ENCODE measurements at places on chromosomes 2 and 18.

- DNase-seq: no peak
These were observed 78.0 kb downstream of the GALNT3 start for GRCh38 chr2:165716091-165716490.

DNA sequence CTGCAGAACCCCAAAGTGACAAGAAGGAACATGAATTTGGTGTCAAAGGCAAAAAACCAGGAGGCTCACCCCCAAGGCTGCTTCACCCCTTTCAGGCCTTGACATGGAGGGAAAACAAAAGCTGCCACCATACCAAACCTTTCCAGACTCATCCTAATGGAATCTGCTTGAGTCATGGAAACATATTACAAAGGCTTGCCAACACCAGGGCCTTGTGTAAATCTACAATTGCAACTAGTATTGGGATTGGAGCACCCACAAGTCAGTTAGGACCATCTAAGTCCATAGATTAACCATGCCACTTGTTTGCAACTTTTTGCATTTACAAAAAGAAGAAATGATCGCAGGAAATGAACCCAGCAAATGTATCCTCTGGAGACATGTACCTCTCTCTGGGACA, 297.6 kb downstream of the CDCA7 start:
- DNase-seq: no peak

- DNase-seq: no peak
These were observed 193.5 kb upstream of the CHST9 start for GRCh38 chr18:27378431-27379095.

DNA sequence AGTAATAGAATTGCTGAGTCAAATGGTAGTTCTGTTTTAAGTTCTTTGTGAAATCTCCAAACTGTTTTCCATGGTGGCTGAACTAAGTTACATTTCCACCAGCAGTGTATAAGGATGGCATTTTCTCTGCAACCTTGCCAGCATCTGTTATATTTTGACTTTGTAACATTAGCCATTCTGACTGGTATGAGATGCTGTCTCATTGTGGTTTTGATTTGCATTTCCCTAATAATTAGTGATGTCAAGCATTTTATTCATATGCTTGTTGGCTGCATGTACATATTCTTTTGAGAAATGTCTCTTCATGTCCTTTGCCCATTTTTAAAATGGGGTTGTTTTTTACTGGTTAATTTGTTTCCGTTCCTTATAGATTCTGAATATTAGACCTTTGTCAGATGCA, 63.9 kb downstream of the LANCL1 start:
- no peak for DNase-seq

DNA sequence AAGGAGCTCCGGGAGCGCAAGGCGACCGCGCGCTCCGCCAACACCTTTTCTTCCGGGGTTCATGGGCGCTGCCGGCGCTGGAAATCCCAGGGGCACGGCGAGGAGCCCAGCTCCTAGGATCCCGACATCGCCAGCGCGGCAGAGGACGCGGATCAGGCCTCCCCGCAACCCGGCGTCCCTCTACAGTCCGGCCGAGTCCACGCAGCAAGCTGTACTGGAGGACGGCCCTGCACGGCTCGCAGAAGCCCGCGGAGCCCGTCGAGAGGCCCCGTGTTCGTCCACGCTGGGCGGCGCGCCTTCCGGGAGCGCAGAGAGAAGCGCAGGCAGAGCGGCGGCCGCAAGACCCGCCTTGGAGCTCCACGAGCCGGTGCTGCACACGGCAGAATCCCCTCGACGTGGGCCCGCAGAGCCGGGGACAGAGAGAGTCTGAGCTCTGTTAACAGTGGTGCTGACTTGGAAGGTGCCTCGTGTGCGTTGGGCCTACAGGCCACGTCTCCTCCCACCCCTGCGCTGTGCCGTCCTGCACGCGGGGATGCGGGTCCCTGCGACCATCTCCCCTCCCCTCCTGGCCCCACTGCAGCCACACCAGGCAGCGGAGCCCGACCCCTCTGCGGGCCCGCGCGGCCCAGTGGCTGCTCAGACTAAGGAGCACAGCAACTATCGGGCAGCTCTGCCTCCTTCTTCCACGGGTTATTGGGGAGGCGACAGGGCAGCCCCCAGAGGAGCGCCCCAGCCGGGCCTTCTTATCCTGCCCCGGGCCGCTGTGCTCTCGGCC, 28.1 kb upstream of the PTPN2 start:
- no peak for DNase-seq

DNA sequence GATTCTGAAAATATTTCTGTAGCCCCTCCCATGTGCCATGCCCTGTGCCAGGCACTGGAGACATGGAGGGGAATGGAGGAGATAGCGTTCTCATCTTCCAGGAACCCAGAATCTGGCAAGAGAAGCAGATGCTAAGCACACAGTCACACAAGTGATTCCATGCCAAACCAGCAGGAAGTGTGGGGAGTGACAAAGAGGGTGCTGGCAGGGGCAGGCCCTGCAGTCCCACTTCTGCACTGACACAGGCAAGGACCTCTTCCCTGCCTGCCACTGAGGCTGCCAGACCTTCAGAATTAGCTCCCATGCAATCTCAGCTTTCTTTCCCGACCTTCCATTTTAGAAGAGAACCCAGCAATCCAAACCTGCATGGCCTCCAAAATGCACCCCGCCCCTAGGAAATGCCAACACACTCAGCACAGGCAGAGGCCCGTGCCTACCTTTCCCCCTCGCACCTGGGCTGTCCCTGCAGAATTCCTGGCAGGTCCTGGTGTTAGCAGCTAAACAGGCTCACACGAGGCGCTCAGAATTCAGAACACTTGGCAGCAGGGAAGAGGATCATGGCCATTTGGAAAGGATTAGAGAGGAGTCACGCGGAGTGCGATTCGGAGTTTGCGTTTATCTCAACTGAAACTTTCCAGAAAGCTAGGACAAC, 155.3 kb downstream of the MSH2 start:
- DNase-seq: no peak

Measured in DMS79 treated with DMSO at 0.1 percent for 48 hours (cell line).